ENCODE measurements at places on chromosomes 3 and 15.

- DNase-seq: no peak
These were observed 134.8 kb upstream of the TTC14 start for GRCh38 chr3:180467177-180467576.

DNA sequence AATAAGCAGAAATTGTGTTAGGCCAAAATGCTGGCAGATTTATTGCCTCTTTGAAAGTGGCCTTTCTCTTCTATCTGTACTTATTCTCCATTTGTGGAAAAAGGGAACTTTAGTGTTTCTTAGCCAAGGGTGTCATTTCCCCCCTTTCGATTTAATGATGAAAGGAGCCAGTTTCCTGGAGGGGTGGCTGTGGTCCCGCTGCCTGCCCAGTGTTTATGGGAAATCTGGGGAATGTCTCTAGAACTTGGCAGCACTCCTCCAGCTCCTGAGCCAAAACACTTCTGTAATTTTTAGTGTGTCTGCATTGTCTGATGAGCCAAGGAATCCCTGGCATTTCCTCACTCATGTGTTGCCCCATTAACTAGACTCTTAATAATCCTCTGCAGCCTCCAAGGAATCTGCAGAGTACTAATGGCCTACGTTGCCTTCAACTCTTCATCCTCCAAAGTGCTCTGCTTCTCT, 448.8 kb downstream of the GRM7 start:
- DNase-seq: peak; percentile 80

GRCh38 chr15:87477737-87478686, 778.5 kb downstream of the NTRK3 start:
- no peak for DNase-seq

GRCh38 chr3:188834349-188834748, 337.4 kb upstream of the TPRG1 start:
- no peak for DNase-seq

DNA sequence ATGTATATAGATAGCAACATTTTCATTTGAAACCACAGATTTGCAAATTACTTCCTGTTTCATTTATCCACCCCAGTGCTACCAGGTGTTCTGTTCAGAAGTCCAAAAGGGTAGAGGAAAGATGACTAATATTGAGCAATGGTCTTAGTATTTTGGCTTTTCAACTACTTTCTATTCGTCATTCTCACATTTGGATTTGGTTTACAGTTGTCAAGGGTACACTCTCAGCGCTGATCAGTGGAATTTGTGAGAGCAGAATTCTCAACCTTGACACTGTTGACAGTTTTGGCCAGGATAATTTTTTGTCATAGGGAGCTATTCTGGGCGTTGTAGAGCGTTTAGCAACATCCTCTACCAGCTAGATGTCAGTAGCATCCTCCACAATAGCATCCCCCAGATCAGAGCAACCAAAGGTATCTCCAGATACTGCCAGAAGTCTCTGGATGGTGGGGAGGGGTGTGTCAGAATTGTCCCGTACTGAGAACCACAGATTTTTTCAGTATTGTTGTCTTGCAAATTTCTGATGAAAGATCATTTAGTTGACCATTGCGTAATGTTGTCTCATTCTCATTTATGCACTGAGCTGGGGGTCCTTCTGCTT, 4.2 kb downstream of the HMCES start:
- DNase-seq: no peak

GRCh38 chr3:138068579-138069174, 46.7 kb downstream of the DZIP1L start:
- peak; percentile 80 for DNase-seq

DNA sequence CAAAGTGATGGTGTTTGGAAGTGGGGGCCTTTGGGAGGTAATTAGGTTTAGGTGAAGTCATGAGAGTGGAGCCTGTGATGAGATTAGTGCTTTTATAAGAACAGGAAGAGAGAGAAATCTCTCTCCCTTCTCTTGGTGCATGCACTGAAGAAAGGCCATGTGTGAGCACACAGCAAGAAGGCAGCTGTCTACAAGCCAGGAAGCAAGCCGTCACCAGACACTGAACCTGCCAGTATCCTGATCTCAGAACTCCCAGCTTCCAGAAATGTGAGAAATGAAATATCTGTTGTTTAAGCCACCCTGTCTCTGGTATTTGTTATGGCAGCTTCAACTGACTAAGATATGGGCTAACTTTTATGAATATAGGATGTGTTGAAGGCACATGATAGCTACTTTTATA, 72.6 kb downstream of the REC114 start:
- peak; percentile 19 for DNase-seq

GRCh38 chr3:183506674-183507320, 48.7 kb downstream of the KLHL6 start:
- DNase-seq: no peak

- DNase-seq: no peak
These were observed 137.6 kb upstream of the TLE3 start for GRCh38 chr15:70235347-70235746.

DNA sequence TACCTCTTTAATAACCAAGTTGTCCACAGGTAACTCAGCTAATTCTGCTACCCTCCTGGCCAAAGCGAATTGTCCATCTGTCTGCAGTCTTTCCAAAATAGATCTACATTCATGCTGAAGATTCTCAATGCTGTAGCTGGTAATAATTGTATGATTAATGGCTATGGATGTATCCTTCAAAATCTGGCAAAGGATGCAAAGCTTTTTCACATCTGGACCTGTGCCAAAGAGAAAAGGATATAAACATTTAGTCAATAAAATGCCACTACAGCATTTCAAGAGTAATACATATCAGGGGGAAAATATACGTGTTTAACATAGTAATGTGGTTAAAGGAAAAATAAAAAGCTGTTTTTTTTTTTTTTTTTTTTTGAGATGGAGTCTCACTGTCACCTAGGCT, 48.7 kb downstream of the EIF3J start:
- no peak for DNase-seq

- DNase-seq: no peak
These were observed 391.6 kb upstream of the DPPA4 start for GRCh38 chr3:109728861-109729494.

DNA sequence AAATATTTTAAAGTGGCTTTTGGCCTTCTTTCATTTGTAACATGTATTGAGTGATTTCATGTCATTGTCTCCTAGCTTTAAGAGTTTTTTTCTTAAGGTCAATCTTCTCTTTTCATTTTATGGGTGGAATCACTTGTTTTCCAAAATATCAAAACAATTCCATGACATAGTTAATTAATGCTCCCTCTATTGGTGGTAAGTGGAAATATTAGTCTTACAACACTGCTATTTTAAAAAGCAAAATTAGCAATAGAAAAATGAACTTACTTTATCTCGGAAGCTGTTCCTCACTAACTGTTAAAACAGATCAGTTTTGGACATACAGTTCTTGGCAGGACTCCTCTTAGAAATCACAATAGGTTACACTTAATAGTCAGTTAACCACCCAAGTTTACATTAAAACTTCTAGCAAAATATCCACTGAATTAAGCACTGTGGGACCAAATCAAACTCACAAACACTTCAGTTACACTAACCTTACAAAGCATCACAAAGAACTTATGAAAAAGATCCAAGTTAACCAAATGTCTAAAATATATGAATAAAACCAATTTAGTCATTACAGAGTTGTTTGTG, 42.4 kb downstream of the TIGIT start:
- no peak for DNase-seq

DNA sequence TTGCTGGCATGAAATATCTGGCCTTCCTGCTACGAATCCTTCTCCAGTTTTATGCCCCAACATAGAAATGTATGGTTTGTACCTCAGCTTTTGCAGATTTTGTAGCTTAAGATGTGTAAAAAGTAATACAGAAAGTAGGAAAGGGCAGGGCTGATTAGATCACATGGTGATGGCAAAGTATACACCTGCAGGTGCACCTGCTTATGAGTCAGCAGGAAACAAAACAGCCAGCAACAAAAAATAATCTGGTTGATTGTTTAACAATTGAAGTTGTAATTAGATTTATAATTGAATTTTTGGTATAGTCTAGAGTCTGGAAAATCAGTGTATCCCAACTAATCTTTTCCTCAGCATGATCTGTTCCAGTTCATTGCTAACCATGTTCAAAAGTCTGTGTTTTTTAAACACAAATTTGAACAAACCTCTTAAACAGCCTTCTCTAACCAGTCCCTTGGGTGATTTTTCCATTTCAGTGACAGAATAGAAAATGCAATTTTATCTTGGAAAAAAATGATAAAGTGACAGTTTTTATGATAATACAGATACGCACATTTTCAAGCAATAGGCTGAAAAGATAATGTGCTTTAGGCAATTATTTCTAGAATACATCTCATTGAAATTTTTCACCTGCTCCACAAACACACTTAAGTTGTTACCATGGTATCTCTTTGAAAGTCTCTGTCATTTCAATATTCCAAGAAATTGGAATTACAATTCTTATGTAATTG, 477.4 kb downstream of the NAALADL2 start:
- DNase-seq: peak; percentile 51

- no peak for DNase-seq
These were observed 63.0 kb upstream of the TIMP4 start for GRCh38 chr3:12221663-12222062.

GRCh38 chr3:10688126-10688525, 127.9 kb upstream of the SLC6A11 start:
- DNase-seq: no peak

- DNase-seq: peak; percentile 94
These were observed 57.5 kb upstream of the LMCD1 start for GRCh38 chr3:8443829-8444791.

DNA sequence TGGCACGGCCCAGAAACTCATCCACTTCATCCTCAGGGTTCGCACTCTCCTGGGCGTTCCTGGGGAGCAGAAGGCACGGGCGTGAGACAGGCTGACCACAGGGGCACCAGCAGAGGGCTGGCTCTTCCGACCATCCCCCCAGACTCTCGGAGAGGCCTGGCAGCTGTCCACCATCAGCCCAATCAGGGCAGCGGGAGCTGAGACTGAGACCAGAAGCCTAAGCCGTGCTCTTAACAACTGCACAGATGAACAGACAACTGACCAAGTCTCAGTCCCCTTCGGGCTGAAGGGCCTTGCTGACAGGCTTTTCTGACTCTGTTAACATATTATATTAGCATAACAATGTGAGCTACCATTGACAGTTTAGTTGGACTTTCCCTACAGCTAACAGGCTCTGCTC, 118.0 kb downstream of the SEC22A start:
- DNase-seq: no peak

DNA sequence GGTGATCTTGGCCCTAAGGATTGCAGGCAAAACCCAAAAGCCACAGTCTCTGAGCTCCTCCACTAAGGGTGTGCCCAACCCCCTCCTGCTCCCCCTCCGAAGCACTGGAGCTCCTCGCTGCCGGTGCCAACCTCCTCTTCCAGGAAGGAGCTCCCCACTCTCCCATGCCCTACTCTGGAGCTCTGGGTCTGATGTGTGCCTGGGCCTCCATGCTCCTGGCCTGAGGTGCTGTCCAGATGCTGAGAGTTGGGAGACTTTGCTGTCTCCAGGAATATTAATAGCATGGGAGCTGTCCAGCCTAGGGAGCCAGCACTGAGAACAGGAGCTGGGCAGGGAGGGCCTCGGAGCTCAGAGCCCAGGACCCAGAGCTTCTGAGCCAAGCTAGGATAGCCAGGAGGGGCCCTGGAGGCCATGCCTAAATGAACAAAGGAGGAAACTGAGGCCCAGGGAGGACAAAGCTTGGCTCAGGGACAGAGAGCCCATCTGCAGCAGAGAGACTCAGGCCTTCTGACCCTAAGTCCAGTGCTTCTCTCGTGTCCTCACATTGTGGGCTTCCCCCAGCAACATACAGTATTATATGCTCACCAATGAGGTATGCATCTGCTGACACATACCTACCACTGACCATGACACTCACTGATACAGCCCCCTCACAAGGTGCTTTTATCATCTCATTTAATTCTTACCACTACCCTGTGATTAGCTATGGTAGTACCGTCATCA, 36.9 kb upstream of the HERC1 start:
- DNase-seq: peak; percentile 94

DNA sequence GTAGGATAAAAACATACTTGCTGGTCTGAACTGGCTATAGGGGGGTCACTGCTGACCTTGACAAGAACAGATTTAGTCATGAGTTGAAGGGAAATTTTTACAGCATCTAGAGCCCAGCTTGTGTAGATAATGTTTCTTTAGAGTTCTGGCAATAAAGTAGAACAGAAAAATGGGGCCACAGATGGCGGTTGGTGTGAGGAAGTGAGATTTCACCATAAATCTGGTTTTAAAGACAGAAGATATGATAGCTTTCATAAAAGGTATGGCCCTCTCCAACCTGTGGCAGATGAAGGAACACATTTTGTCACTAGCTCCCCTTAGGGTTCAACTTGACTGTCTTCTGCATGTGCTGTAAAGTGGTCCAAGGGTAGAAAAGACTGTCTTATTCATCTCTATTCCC, 24.3 kb upstream of the IMPDH2 start:
- no peak for DNase-seq

GRCh38 chr3:191631496-191631895, 170.5 kb downstream of the PYDC2 start:
- no peak for DNase-seq

DNA sequence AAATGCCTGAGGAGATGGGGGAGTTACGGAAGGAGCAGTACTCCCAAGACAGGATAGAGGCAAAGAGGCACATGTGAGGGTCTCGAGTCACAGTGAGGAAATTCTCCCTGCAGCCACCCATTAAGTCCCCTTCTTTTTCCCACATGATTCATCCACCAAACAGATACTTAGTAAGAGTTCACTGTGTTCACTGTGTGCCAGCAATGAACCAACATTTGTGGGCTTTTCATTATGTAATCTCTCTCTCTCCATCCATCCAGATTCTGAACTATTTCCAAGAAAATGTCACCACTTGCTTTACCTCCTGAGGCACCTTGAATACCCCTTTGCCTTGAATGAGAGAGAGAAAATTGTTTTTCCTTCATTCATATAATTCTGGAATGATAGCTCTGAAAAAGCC, 24.6 kb upstream of the LRRFIP2 start:
- no peak for DNase-seq

DNA sequence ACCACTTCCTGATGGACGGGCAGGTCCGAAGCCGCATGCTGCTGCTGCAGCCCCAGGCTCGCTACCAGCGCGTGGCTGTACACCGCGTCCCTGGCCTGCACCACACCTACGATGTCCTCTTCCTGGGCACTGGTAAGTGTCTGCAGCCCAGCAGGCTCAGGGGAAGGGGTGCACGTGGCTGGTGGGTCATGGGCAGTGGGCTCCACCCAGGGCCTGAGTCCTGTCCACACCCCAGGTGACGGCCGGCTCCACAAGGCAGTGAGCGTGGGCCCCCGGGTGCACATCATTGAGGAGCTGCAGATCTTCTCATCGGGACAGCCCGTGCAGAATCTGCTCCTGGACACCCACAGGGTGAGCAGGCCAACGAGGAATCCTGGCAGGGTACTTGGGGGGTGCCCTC, 8.7 kb downstream of the CIB1 start:
- no peak for DNase-seq

- DNase-seq: no peak
These were observed 137.4 kb downstream of the ATP10A start for GRCh38 chr15:25725758-25726157.
